Hindlimb muscle (tissue), 1 donor: ENCODE measurements at places on chromosomes 4 and X.

DNA sequence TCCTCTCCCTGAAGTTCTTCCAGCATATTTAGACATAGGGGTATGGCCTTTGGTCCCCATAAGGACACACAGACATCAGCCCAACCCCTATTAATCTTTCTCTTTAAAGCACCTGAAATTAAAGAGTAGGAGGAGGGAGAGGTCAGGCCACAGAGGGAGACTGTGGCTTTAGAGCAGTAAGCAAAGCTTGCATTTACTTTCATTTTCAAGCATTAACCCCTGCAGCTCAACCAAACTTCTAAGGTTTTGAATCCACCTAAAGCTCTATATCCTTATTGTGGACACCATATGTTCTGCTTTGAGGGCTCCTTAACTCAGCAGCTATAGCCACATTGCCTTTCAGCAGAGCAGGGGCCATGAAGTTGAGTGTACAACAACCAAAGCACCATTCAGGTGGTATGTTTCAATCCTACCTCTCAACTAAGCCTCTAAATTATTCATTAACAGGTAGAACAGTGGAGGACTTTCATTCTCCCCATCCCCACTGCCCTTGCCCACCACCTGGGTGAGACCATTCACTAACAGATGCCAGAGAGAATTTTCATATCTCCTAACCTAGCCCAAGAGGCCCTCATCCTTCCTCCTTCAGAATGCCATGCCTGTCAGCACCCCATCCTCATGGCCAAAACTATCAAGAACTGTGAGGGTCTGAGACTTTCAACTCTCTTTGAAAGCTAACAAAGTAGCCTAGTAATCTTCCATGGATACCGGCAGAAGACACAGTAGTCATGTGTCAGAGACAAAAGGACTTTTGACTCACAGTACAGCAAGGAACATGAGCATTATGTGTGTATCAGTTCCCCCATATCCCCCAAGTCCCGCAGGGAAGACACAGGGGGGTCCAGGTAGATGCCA, 20.8 kb downstream of the LIN54 start:
- DNase-seq, result no peak

DNA sequence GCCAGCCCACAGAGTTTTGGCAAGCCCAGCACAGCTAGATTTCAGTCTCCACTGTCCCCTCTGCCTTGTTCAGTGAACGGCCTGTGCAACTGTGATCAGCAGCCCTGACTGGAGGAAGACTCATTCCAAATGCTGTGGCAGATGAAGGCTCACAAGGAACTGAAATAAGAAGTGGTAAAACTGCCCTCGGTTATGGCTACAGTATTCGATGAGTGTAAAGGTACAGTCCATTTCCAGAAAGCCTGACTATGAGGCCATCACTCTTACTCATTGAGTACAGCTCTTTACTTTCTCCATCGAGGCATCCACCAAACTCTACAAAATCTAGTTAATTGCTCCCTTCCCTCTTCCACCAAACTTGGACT, 69.1 kb downstream of the RHOH start:
- no peak for DNase-seq

GRCh38 chr4:48227662-48228061, 42.0 kb downstream of the TEC start:
- no peak for DNase-seq

DNA sequence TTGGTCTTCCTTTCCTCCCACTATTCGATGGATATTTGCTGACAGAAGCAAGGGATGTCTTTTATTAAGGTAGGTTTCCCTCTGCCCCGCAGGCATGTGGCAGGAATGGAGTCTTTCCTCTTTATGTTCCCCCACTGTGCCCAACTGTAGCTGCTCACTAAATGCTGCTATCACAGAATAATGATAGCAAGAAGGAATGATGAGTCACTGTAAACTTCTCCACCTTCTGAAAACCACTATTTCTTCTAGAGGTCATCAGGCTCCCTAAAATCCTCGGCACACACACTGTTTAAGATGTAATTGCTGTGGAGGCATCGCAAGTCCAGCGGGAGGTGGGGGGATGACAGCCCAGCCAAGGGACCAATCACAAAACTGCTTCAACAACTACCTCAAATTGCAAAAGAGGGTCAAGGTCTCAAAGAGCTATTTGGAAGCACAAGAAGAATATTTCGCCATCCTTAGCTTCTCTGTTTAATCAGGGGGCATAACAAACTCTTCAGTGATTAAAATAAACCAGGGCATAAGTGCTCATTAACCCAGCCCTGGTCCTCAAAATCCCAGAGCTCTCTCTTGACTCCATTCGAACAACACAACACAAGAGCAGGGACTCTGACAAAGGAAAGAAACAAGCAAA, 13.9 kb downstream of the QDPR start:
- no peak for DNase-seq

- no peak for DNase-seq
Observed at GRCh38 chrX:132044953-132045352, 21.9 kb downstream of the STK26 start.

GRCh38 chr4:13701937-13702446, 74.5 kb upstream of the BOD1L1 start:
- no peak for DNase-seq

DNA sequence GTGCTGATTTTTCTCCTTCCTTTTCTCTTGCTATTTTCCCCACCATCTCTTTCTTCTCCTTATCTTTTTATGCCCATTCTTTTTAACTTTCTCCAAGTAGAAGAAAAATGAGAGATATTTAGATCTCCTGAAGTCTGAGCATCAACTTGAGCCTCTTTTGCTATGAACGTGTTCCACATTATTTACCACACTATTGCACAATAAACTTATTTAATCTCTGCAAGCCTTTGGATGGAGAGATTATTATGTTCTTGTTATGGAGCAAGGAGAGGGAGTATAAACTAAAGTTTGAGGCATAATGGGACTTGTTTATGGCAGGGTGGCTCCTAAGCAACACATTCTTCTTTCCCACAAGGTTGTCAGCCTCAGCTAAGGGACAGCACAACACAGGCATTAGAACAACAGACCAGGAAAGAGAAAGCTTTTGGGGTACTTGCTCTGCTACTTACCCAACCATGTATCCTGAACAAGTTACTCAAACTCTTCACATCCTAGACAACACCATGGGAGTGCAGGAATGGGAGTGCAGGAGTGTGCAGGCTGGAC, 365.5 kb upstream of the BOD1L1 start:
- no peak for DNase-seq

DNA sequence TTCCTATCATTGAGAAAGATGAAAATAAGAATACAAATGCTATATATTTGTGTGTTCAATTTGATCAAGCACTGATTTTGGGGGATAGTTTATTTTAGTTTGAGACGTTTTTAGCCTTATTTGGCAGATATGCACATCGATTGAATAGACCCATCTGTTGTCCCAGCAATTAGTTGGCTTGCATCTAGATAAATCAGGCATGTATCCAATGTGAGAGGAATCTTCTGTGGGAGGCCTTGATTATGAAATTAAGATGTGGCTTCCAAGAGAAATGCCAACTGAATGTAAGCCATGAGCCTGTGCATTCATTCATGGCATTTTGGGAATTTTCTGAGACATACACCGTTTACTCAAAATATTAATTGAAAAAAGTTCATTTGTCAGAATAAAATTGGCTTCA, 623.1 kb downstream of the TECRL start:
- DNase-seq, result no peak

DNA sequence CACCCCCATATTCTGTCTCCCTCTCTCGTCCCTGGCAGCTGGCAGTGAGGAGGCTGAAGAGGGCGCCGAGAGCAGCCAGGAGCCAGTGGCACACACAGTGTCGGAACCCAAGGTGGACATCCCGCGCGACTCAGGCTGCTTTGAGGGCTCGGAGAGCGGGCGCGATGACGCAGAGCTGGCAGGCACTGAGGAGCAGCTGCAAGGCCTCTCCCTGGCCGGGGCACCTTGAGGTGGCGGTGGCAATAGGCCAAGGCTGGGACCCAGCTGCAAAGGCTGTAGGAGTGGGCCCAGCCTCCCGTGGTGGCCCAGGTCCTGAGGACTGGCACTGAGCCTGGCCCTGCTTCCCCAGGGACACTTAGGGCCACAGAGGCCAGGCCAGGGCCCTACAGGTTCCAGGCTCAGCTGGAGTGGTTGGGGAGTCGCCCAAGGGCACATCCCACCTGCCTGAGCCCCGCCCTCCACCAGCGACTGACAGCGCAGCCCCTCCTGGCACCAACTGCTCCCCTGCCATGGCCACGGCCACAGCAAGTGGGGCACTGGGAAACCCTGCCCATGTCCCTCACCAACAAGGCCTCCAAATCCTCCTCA, 13.9 kb downstream of the SASH3 start:
- no peak for DNase-seq

GRCh38 chrX:132602701-132603100, 113.9 kb upstream of the MBNL3 start:
- no peak for DNase-seq

GRCh38 chr4:126230269-126230668, 915.5 kb downstream of the FAT4 start:
- no peak for DNase-seq

GRCh38 chrX:120485638-120486520, 16.8 kb upstream of the LAMP2 start:
- DNase-seq, result peak; percentile 63

GRCh38 chr4:37615059-37615719, 71.0 kb downstream of the RELL1 start:
- DNase-seq, result no peak

DNA sequence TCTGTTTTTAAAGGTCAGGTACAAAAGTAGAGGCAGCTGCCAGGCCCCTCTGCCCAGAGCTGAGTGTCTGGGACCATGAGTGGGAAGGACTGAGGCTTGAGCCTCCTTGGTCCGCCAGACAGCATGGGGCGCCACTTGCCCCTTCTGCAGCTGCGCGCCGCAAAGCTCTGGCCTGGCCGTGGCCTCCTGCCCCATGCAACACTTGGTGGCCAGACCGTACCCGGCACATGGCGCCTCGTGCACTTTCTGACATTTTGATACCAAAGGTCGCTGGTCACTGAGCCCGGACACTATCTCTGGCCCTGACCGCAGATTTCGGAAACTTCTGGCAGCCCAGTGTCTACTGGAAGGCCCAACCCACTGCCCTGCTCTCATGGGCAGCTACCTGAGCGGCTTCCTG, 18.6 kb downstream of the CLTRN start:
- no peak for DNase-seq

DNA sequence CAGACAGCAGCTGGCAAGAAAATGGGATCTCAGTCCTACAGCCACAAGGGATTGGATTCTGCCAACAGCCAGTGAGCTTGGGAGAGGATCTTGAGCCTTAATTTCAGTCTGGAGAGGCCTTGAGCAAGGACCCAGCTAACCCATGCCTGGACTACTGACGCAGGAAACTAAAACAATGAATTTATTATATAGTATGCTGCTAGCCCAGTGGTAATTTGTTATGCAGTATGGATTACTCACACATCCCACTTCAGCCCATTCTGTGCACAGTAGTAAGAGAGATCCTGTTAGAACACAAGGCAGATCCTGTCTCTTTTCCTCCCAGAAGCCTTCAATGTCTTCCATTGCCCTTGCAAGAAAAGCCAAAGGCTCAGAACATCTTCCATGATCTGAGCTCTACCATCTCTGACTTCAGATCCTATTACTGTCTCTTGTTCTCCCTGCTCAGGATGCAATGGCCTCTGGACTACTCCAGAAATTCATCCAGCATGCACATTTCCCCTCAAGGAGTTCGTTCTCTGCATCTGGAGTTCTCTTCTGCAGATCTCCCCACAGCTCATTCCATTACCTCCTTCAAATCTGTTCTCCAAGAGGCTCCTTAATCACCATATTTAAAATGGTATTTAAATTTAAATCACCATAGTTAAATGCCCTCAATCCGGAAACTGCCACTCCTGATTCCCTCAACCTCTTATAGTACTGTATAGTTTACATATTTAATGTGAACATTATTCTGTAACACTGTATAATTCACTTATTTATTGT, 27.6 kb downstream of the SMIM20 start:
- DNase-seq, result no peak

DNA sequence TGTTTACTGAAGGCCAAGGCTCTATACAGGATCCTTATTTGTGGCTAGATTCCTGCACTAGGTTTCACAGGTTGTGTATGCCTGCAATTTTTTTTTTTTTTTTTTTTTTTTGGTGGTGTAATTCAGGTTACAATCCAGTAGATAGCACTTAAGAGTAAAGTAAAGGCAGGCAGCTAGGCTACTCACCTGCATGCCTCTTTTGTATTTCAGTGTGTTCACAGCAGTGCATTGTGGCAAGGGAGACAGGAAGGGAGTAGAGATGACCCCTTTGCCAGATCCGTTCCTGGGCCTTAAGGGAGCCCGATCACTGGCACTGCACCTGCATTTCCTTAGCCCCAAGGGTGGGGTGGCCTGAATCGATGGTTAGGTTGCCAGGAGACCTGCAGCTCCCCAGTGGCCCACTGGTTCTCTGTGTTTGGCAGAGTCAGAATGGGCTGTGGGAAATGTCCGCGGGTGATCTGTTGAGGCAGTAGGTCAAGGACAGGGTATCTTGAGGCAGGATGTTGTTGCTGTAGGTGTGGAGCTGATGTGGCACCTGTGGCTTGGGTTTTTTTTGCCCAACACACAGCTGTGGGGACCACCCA, 374.9 kb upstream of the AADAT start:
- no peak for DNase-seq

DNA sequence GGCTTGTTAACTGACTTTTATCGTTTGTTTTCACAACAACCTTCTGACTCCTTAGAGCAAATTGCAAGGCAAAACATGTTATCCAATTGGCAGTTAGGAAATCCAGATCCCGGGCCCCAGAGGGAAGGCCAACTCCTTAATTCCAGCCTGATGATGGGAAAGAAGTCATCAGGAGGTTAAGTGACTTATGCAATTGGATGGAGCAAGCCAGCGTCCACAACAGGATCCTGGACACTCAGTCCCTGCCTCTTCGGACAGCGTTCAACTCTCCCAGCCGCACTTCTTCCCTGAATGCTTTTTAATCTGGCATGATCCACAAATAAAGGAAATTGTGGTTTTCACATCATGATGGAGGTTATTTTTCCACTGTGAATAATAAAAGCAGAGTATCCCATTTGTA, 310.1 kb downstream of the RAB28 start:
- peak; percentile 78 for DNase-seq

DNA sequence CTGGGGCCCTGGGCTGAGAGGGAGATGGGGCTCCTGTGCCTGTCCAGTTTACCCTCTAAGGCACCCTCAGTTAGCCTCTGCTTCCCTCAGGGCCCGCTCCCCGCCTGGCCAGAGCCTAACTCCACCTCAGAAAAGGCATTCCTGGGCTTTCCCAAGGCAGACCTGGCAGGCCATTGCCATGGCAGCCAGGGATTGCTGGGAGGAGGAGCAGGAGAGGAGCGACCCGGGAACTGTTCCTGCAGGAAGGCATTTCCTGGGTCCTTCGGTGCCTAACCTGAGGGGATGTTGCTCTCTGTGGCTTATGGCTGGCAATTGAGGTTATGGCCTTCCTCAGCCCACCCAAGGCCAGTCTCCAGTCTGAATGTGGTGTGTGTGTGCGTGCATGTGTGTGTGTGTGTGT, 131.3 kb downstream of the PJA1 start:
- DNase-seq, result no peak

- DNase-seq, result no peak
Observed at GRCh38 chr4:77712675-77713074, 106.5 kb downstream of the CNOT6L start.

DNA sequence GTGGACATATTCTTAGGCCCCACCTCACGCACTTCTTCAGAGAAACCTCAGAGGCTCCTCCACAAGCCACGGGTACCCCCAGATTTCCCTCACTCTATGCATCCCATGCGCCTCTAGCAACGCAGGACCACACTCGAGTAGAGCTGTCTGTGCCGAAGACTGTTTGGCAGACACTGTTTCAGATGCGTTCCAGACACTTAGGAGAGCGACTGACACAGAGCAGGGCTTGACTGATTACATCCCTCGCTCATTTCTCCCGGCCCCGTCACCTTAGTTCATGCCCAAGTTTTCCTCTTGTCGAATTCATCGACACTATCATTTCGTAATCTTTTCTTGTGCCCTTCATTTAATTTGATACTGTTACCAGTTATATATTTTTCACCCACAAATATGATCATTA, 15.0 kb downstream of the SORBS2 start:
- DNase-seq, result no peak
